ENCODE measurements at places on chromosomes 16 and 17. TPM values are rescaled to one million over a fixed set of nuclear protein-coding genes. Genes with fewer than 3 reads are reported as not detected.

ACTG1 gene
- total RNA-seq: 6,943 TPM

RUNDC1 gene
- 21.7 TPM for total RNA-seq

TSNAXIP1 gene
- total RNA-seq: 0.39 TPM

TMEM235 gene
- not detected for total RNA-seq

GNG13 gene
- not detected for total RNA-seq

KRT27 gene
- total RNA-seq: not detected

CACNA1H gene
- total RNA-seq: 12.1 TPM

PPP1R1B gene
- total RNA-seq: not detected

TPSG1 gene
- total RNA-seq: not detected

HAP1 gene
- 1.2 TPM for total RNA-seq

BCO1 gene
- total RNA-seq: 1.5 TPM

KRTAP16-1 gene
- total RNA-seq: not detected

CDT1 gene
- total RNA-seq: 34.3 TPM

SOX8 gene
- 1.5 TPM for total RNA-seq
